ENCODE measurements at places on chromosomes 2 and 18. TPM values are rescaled to one million over a fixed set of nuclear protein-coding genes. Genes with fewer than 3 reads are reported as not detected.

GRCh38 chr18:56291294-56291693, 347.1 kb downstream of the TXNL1 start:
- DNase-seq: no peak

- DNase-seq: no peak
Measured at GRCh38 chr2:3465844-3466481, 53.4 kb downstream of the ADI1 start.

- DNase-seq: no peak
Measured at GRCh38 chr18:13328213-13328612, 109.7 kb downstream of the LDLRAD4 start.

DNA sequence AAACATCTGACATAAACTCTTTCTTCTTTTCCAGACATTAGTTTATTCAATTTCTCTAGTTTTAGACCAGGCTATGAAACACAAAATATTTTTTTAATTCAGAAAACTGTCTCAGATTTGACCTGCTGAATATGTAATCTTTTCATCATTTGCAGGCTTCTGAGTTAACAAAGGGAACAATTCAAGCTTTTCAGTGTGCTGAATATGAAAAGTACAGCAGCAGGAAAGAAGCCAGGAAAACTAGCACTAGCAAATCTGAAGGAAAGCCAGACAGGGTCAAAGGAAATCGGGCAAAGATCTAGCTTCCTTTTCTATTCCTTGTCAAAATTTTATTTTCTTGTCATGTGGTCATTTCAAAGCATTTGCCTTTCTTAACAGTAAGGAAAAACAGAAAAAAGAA, 35.3 kb downstream of the ACVR1C start:
- no peak for DNase-seq

- no peak for DNase-seq
Measured at GRCh38 chr18:61198486-61198885, 134.7 kb upstream of the CDH20 start.

- no peak for DNase-seq
Measured at GRCh38 chr2:218281449-218281848, 10.9 kb downstream of the TMBIM1 start.

- no peak for DNase-seq
Measured at GRCh38 chr2:173830170-173830569, 135.0 kb downstream of the SP3 start.

DNA sequence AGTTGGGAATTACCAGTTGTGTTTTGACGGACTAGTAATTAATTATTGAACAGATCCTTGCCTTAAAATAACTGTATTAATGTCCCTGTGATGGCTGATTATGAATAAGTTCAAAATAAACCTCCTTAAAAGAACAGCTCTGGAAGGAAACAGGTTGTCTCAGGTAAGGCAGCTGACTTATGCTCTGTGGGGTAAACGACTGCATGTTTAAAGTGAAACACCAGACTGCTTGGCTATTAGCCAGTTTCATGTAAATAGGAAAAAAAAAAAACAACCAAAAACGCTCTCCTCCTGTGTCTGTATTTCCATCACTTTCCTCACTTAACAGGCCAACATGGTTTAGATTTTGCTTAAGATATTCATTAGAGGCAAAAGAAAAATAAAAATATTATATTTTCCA, 243.6 kb downstream of the TMEM182 start:
- no peak for DNase-seq

DNA sequence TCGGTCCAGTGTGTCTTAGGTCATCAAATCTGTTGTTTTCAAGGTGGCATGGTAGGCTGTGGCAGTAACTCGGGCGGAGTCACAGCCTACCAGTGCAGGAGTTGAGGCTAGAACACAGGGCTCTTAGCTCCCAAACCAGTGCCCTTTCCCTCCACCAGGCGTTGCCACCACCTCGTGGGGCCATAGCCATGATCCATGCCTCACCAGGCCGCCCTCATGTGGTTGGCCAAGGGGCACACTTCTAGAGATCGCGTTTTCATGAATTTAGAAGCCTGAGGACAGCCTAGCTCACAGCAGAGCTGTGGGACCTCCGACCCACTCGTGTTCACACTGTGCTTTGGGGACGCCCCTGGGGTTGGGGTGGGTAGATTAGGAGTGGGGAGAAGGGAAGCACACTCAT, 10.6 kb downstream of the SEC11C start:
- peak; percentile 60 for DNase-seq

DNA sequence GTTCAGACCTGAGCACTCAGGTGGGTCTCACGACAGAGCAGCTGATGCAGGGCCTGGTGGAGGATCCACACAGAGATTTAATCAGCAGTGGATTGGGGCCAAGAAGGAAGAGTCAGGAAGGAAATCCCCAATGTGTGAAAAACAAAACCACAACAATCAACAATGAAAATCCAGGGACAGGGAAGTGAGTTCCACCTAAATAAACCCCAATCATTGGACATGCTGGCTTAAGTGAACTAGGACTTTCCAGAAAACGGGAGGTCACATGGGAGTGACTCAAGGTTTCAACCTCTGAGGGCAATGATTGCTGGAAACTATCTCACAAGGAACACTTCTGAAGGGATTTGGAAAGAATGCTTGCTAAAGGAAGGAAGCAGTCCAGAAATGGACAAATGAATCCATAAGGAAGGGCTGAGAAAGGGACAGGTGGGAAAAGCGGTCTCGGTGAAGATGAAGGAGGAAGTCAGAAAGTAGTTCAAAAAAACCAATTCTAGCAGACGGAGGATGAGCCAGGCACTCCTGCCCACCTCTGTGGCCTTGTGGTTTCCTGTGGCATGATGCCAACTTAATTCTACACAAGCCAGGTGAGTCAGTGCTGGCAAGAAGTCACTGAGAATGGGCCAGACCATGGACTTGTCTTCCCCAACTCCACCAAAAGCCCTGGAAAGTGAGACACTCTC, 15.4 kb upstream of the XDH start:
- no peak for DNase-seq

GRCh38 chr2:142946941-142947340, 69.5 kb downstream of the KYNU start:
- no peak for DNase-seq

- DNase-seq: no peak
Measured at GRCh38 chr2:160322320-160322719, 122.2 kb upstream of the ITGB6 start.

GRCh38 chr2:38533180-38533579, 69.5 kb downstream of the HNRNPLL start:
- no peak for DNase-seq

DNA sequence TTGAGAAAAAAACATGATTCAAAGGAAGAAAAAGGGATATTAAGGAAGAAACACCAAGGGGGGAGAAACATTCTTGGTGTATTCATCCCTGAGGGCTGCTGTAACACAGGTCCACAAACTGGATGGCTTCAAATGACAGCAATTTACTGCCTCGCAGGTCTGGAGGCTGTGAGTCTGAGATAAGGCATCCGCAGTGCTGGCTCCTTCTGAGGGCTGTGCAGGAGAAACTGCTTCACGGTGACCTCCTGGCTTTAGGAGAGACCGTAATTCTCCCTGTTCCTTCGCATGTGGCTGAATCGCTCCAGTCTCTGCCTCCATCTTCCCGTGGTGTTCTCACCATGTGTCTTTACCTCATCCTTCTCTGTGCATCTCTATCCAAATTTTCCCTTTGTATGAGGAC, 490.7 kb downstream of the EIPR1 start:
- no peak for DNase-seq

DNA sequence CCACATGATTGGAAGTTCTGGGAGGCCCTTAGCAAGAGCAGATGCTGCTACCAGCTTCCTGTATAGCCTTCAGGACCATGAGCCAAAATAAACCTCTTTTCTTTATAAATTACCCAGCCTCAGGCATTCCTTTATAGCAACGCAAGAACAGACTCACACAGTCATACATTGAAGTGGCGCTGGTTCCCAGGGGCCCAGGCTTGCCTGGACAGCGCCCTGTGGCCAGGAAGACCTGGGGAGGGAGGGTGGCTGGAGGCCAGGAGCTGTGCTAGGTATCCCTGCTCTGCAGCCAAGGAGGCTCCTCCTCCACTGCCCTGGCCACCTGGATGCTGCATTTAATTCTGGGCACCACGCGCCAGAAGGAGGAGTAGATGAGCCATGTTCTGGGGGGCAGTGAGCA, 98.1 kb downstream of the AGAP1 start:
- no peak for DNase-seq

DNA sequence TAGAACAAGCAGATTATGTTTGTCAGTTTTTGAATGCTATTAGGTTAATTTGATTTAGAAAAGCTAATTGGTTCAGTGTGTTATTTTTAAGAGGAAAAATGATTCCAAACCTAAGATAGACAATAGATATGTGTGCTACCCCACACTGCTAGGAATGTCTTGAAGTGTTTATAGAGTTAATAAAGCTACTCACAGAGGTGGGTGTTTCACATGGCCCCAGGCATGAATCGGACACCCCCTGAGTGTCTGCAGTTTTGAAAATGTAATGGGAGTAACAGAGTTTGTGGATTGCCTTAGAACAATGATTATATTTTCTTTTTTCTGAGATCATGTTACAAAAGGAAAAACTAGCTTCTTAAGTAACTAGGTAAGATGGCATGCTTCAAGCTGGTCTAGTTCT, 348.3 kb downstream of the ADCYAP1 start:
- DNase-seq: no peak

DNA sequence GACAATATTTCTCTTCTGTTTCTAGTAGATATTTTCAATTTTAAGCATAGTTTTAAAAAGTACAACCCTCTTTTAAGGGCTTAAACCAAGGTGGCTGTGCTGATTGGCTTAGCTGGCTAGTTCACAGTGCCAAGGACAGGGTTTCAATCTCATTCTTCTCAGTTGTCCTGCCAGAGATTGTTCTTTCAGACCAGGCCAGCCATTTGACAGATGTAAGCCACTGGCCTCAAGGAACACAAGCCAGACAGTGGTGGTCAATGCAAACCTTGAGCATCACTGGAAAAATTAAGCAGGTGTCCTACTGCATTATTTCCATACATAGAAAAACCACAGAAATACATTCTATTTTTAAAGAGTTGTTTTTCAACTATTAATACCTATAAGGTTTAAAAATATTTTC, 5.9 kb downstream of the RNF103 start:
- no peak for DNase-seq

- no peak for DNase-seq
Measured at GRCh38 chr2:148660999-148661398, 16.4 kb downstream of the EPC2 start.

GRCh38 chr2:16221461-16222010, 281.2 kb downstream of the MYCN start:
- DNase-seq: no peak

DNA sequence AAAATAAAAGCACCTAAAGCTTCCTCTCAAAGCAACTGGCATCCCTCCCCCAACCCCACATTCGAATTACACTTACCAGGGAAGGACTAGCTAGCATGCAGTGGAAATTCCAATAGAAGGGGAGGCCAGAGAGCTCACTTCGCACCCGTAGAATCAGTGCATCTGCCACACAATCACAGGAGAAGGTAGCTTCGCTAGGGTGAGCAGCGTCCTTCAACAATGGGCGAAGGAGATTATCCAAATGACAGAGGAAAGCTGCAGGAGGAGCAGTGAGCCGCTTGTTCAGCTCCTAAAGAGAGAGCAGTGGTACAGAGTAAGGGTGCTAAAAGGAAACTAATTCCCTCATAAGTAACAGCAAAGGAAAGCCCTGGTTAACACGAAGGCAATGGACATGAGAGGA, 3.2 kb downstream of the NHEJ1 start:
- no peak for DNase-seq

- DNase-seq: peak; percentile 34
Measured at GRCh38 chr18:21218862-21219261, 23.2 kb upstream of the GREB1L start.

- DNase-seq: no peak
Measured at GRCh38 chr18:24022161-24022560, 7.6 kb downstream of the TTC39C start.

DNA sequence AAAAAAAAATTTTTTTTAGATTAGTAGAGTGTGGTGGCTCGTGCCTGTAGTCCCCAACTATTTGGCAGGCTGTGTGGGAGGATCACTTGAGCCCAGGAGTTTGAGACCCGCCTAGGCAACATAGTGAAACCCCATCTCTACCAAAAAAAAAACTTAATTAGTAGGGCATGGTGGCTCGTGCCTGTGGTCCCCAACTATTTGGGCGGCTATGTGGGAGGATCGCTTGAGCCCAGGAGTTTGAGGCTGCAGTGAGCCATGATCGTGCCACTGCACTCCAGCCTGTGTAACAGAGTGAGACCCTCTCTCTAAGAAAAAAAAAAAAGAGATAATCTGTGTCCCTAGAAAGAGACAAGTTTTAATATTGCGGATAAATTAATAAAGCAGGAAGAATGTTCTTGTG, 8.8 kb downstream of the GPR55 start:
- no peak for DNase-seq

GRCh38 chr2:20231598-20232026, 6.7 kb upstream of the SDC1 start:
- peak; percentile 85 for DNase-seq

- peak; percentile 15 for DNase-seq
Measured at GRCh38 chr2:169221745-169222369, 140.5 kb downstream of the LRP2 start.

DNA sequence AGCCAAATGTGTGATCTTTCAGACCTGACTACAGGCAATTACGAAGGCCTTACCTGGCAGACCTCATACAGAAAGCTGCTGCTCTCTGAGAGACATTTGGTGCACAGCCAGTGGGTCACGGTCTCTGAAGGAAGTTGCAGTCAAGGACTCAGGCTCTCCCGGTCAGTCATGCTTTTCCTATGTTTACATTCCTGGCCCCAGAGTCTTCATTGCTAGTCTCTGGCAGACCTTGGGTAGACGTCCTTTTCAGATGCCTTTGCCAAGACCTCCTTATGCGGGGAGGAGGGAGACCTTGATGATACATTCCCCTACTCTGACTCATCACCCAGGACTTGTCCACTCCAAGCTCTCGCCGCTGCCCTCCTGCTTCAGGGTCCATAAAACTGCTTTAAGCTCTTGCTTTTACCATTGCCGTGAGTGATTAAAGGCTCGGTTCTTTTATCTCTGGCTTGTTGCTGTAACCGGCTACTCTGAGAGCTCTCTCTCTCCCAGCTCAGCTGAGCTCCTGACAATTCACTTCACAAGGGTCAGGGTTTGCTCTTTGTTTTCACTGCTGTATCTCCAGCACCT, 62.0 kb upstream of the SLC35F5 start:
- DNase-seq: peak; percentile 39

TNFAIP6 gene
- 0.28 TPM for total RNA-seq

ATOH8 gene
- total RNA-seq: 1.1 TPM

HOXD13 gene
- 0.07 TPM for total RNA-seq

SCTR gene
- total RNA-seq: not detected

SKOR2 gene
- total RNA-seq: 0.15 TPM

GREB1L gene
- not detected for total RNA-seq

NPHP1 gene
- total RNA-seq: 1.9 TPM

WDR43 gene
- total RNA-seq: 106 TPM

DUSP19 gene
- 1.3 TPM for total RNA-seq

WDR75 gene
- 141 TPM for total RNA-seq

EMX1 gene
- total RNA-seq: 0.28 TPM

CEP192 gene
- 26.8 TPM for total RNA-seq

TBR1 gene
- total RNA-seq: 0.37 TPM

Data from H7 (cell line).